Activated naive CD8-positive, alpha-beta T cell treated with anti-CD3 and anti-CD28 coated beads, Interleukin-2, amount 50 U/mL, for 16 hours (primary cell): ENCODE measurements at places on chromosomes 7 and 10.

- no peak for DNase-seq
Measured at GRCh38 chr7:151550656-151551286, 31.1 kb upstream of the RHEB start.

DNA sequence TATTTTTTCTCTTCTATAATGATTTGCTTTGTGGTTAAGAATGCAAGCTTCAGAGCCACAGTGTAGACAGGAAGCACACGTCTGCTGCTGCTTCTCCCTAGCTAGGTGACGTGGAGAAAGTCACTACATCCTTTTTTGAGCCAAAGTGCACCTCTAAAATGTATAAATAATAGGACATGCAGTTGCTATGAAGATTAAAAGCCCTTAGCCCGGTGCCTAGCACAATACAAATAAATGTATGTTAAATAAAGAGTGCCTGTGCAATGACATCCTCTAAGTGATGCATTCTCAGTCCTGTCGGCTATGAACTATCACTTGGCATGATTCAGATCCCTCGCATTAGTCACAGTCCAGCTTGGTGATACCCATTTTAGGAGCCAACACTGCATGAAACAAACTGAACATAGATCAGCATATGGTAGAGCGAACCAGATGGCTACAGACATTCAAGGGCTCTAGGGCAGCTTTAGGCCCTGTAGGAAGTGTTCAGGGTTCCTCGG is 4.8 kb upstream of the TRDMT1 start:
- DNase-seq, result no peak

DNA sequence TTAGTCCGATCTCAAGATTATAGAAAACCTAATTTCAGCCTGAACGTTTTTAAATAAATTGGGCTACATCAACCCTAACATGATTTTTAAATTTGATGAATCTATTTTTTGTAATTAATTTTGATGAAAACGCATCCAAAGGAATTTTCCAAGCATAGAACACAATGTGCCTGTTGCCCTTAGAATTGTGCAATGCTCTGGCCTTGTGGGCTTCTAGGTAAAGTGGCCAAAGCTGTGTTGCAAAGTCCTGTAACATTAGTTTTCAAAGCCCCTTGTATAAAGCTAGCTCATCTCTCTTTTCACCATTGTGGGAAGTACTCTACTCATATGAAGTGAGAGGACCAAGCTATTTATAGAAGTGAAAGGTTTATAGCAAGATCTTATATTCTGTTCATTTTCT is 138.4 kb upstream of the PRPS1L1 start:
- DNase-seq, result no peak

- no peak for DNase-seq
Measured at GRCh38 chr10:3045471-3046209, 21.7 kb upstream of the PFKP start.
